ENCODE measurements at places on chromosomes 11 and 22. TPM values are rescaled to one million over a fixed set of nuclear protein-coding genes. Genes with fewer than 3 reads are reported as not detected.

- no peak overlapping the region for H3K4me3 ChIP-seq
- no peaks in the 10 kb centered on the region for H3K36me3 ChIP-seq
- peaks cover 3% of the 10 kb centered on the region for H3K27me3 ChIP-seq
- no peak for DNase-seq
These were observed 6.7 kb downstream of the DUSP8 start for GRCh38 chr11:1565173-1565903.

- peaks cover 5% of the 10 kb centered on the region for H3K4me1 ChIP-seq
These were observed 105.3 kb upstream of the E2F8 start for GRCh38 chr11:19345848-19346681.

DNA sequence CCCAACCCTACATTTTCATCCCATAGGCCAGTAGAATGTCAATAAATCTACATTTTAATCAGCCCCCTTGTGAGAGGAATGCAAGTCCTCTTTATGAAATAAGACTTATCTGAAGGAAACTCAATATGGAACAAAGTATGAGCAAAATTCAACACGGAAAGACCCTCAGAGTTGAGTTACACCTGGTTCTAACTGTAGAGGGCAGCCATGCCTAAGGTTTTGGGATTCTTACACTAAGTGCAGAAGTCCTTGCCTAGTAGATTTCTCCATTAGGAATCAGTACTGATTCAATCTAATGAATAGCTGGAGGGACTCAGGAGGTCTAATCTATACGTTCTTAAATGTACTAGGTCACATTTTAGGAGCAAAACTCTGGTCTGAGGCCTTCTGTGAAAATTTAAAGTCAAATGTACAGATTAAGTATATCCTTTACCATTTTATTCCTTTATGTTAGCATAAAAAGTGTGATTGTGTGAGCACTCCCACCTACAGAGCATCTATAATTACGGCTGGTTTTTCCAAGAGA lies 904.5 kb downstream of the DLG2 start:
- DNase-seq = no peak
- peaks cover 15% of the 10 kb centered on the region for H3K27me3 ChIP-seq
- H3K4me1 ChIP-seq = peaks cover 4% of the 10 kb centered on the region
- H3K27ac ChIP-seq = no peak overlapping the region

GRAP2 gene
- polyA plus RNA-seq = 88.3 TPM

DNA sequence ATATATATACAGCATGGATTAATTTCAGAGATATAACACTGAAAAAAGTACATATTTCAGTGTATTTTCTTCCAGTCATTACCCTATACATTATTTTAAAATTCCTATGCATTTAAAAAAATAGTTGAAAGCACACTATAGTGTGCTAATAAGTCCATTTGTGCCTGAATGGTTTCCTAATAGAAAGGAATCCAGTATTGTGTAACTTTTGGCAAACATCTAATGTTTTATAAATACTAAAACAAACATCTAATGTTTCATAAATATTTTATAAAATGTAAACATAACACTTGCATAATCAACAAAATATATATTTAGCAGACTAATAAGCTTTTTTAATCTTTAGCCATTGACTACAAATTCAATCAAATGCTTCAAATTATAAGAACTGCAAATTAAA lies 126.6 kb upstream of the FIBIN start:
- no peak overlapping the region for H3K27ac ChIP-seq
- DNase-seq = no peak
- no peaks in the 10 kb centered on the region for H3K4me1 ChIP-seq

DNA sequence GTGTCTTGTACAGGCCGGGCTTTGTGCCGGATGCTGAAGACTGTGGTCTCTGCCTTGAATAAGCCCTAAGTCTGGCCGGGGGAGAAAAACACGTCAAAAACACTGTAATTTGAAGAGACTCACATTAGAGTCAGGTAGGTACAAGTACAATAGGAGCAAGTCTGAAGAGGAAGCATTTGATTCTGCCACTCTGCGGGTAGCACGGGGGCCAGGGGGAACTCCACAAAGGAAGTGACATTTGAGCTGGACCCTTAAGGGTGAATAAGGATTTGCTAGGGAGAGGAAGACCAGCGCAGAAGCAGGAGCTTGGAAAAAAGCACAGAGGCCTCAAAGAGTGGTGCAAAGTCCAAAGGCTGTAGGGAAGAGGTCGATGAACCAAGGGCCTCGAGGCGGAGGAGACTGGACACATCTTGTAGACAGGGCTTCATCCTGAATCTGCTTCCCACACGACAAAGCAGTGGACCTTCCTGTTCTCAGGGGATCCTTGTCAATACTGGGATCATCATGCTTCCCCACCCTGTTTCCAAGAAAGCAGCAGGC lies 38.7 kb downstream of the BUD13 start:
- no peak overlapping the region for H3K4me3 ChIP-seq
- H3K27me3 ChIP-seq = no peaks in the 10 kb centered on the region
- DNase-seq = no peak
- H3K27ac ChIP-seq = no peak overlapping the region

- H3K36me3 ChIP-seq = no peaks in the 10 kb centered on the region
- H3K27me3 ChIP-seq = no peaks in the 10 kb centered on the region
- DNase-seq = no peak
- peaks cover 27% of the 10 kb centered on the region for H3K4me1 ChIP-seq
- peak overlapping the region; percentile 80 for H3K4me3 ChIP-seq
These were observed 11.5 kb downstream of the C1QTNF6 start for GRCh38 chr22:37176464-37177061.

GRCh38 chr22:25573841-25574240 lies 9.4 kb downstream of the GRK3 start:
- peaks cover 11% of the 10 kb centered on the region for H3K27me3 ChIP-seq
- H3K27ac ChIP-seq = no peak overlapping the region
- no peaks in the 10 kb centered on the region for H3K36me3 ChIP-seq
- no peak for DNase-seq
- H3K4me1 ChIP-seq = peaks cover 3% of the 10 kb centered on the region
- no peak overlapping the region for H3K4me3 ChIP-seq

DNA sequence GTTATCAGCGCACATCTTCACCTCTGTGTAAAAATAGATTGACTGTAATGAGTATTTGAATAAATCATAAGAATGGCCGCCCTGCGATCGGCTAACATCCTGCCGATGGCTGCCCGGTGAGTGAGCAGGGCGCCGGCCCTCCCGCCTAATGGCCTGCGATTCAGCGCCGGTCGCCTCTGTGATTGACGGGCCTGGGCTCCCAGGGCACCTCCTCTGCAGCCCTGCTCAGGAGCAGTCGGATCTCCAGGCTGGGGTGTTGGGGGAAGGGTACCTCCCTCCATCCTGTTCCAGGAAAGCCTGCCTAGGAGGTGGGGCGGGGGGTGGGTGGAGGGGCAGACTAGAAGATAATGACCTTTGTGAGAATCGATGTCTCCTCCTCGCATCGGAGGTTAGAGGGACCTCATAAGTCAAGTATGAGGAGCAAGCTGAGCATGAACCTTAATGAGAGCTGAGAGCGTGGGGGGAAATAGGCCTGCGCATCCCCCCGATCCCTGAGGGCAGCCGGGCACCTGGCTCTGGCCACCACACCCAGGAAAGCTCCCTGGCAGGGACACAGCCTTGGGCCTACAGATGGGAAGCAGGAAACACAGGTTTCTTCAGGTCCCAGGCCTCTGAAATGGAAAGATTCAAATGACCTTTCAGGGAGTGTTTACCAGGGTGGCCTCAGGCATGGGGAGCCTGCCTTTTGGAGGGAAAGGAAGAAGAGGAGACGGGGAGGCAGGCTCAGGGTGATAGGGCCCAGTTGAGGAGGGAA lies 71.7 kb downstream of the PKNOX2 start:
- H3K27me3 ChIP-seq = peaks cover 43% of the 10 kb centered on the region
- H3K4me3 ChIP-seq = no peak overlapping the region
- no peak overlapping the region for H3K27ac ChIP-seq
- no peaks in the 10 kb centered on the region for H3K36me3 ChIP-seq
- no peaks in the 10 kb centered on the region for H3K4me1 ChIP-seq

DNA sequence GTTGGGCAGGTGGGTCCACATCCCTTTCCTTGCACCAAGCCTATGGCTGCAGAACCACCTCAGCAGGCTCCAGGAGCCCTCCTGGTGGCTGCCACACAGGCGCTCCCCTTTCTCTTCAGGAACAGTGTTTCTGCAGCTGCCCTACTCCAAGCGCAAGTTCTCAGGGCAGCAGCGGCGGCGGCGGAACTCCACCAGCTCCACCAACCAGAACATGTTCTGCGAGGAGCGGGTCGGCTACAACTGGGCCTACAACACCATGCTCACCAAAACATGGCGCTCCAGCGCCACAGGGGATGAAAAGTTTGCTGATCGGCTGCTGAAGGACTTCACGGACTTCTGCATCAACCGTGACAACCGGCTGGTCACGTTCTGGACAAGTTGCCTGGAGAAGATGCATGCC lies 38.2 kb upstream of the YWHAH start:
- H3K4me3 ChIP-seq = no peak overlapping the region
- no peaks in the 10 kb centered on the region for H3K27me3 ChIP-seq
- no peaks in the 10 kb centered on the region for H3K4me1 ChIP-seq
- no peak overlapping the region for H3K27ac ChIP-seq
- no peaks in the 10 kb centered on the region for H3K36me3 ChIP-seq

DNA sequence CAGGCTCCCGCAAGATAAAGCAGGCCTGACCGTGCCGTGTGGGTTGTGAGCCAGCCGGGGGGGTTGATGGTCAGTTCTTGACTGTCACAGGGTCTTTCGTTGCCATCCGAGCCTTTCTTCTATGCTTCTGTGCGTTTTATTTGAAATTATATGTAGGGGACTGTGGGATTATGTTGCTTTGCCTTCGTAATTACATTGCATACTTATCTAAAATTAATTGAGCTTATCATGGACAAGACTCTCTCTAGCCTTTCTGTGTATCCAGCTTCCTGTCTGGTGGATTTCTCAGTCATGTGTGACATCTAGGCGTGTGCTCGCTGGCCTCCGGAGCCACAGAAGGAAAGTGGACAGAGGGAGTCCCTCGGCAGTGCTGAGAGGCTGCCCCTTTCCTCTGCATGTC lies 93.2 kb downstream of the TBC1D22A start:
- no peak overlapping the region for H3K4me3 ChIP-seq
- peaks cover 5% of the 10 kb centered on the region for H3K36me3 ChIP-seq
- H3K4me1 ChIP-seq = peaks cover 34% of the 10 kb centered on the region
- DNase-seq = no peak

DGCR6 gene
- polyA plus RNA-seq = 1.0 TPM

GRCh38 chr22:36739185-36739584 lies 35.6 kb upstream of the CACNG2 start:
- DNase-seq = no peak
- H3K4me3 ChIP-seq = no peak overlapping the region
- no peak overlapping the region for H3K27ac ChIP-seq

- no peak for DNase-seq
- no peaks in the 10 kb centered on the region for H3K36me3 ChIP-seq
- H3K4me1 ChIP-seq = peaks cover 3% of the 10 kb centered on the region
- H3K4me3 ChIP-seq = no peak overlapping the region
These were observed 49.3 kb downstream of the CHRDL2 start for GRCh38 chr11:74681686-74682651.

DNA sequence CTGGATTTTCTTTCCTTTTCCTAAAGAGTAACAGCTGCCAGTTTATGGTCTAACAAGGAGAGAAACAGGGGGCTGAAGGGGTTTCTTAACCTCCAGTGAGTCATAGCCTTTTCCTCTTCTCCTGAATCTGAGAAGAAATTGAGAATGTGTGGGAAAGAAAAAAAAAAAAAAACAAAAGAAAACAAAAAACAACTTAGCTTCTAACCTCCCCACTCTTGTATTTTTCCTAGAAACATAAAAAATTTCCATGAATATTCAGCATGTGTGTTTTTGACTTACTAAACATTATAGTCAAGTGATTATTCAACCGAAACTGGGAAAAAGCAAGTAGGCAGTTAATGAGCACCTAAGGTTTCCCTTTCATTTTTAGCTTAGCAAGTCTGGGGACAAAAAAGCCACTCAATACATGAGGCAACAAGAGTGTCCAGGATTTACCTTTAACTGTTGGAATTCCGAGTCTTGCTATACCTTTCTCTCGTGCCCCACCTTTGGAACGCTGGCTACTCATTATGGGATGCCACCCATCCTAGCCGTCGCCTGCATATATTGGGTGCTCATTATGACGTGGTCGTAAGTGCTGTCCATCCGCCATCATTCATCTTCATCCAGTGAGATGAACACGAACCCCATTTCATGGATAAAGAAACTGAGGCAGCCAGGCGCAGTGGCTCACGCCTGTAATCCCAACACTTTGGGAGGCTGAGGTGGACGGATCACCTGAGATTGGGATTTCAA lies 2.4 kb downstream of the ASPHD2 start:
- no peaks in the 10 kb centered on the region for H3K27me3 ChIP-seq
- no peak overlapping the region for H3K27ac ChIP-seq
- peaks cover 20% of the 10 kb centered on the region for H3K4me1 ChIP-seq
- H3K36me3 ChIP-seq = peaks cover 13% of the 10 kb centered on the region
- no peak overlapping the region for H3K4me3 ChIP-seq
- DNase-seq = no peak

SCUBE1 gene
- polyA plus RNA-seq = not detected

GRCh38 chr11:58742140-58742539 lies 10.4 kb upstream of the GLYAT start:
- peaks cover 8% of the 10 kb centered on the region for H3K4me1 ChIP-seq
- H3K36me3 ChIP-seq = peaks cover 19% of the 10 kb centered on the region
- H3K4me3 ChIP-seq = no peak overlapping the region
- no peaks in the 10 kb centered on the region for H3K27me3 ChIP-seq
- no peak overlapping the region for H3K27ac ChIP-seq

YAP1 gene
- not detected for polyA plus RNA-seq

POTEH gene
- not detected for polyA plus RNA-seq

GRCh38 chr11:62127941-62128770 lies 4.3 kb downstream of the INCENP start:
- no peak overlapping the region for H3K27ac ChIP-seq
- peaks cover 42% of the 10 kb centered on the region for H3K4me1 ChIP-seq
- H3K4me3 ChIP-seq = no peak overlapping the region
- no peak for DNase-seq

SERPIND1 gene
- not detected for polyA plus RNA-seq

- no peaks in the 10 kb centered on the region for H3K27me3 ChIP-seq
- DNase-seq = no peak
- no peak overlapping the region for H3K27ac ChIP-seq
- H3K36me3 ChIP-seq = peaks cover 26% of the 10 kb centered on the region
- H3K4me1 ChIP-seq = no peaks in the 10 kb centered on the region
- no peak overlapping the region for H3K4me3 ChIP-seq
These were observed 13.5 kb downstream of the DHCR7 start for GRCh38 chr11:71434576-71435130.

- no peak for DNase-seq
- no peak overlapping the region for H3K27ac ChIP-seq
- no peaks in the 10 kb centered on the region for H3K4me1 ChIP-seq
- H3K27me3 ChIP-seq = no peaks in the 10 kb centered on the region
- H3K36me3 ChIP-seq = no peaks in the 10 kb centered on the region
These were observed 195.0 kb downstream of the IGLL1 start for GRCh38 chr22:23384923-23385677.

Measured in naive thymus-derived CD8-positive, alpha-beta T cell (primary cell).